ENCODE measurements at places on chromosomes 3 and 15.

DNA sequence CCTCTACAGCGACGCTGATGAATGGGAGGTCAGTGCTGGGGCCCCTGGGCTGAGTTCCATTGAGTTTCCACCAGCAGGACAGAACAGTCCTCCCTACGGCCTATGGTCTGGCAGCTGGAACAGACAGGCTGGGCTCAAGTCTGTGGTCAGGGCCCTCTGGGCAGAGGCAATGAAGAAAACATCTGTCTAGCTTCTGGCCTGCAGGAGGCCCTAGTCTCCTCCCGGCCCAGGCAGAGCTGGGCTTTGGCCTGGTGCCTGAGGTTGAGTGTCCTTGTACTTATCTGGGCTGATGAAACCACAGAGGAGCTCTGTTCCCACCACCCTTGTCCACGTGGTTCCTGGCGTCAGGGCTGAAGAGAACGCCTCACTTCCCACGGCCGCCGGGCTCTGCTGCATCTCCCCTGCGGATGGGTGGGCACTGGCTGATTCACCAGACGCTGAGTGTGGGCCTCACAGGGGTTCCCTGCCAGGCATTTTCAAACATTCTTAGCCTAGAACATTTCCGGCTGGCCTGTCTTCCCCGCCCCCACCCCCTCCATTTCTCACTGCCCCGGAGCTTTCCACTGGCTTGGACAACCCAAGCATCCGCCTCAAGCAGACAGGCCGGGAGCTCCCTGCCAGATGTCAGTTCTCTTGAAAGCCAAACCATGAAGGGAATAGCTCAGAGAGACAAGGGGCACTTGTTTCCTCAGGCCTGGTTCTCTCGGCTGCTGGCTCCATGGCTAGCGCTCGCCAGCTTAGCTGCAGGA, 20.3 kb downstream of the PPCDC start:
- DNase-seq, result peak; percentile 95

DNA sequence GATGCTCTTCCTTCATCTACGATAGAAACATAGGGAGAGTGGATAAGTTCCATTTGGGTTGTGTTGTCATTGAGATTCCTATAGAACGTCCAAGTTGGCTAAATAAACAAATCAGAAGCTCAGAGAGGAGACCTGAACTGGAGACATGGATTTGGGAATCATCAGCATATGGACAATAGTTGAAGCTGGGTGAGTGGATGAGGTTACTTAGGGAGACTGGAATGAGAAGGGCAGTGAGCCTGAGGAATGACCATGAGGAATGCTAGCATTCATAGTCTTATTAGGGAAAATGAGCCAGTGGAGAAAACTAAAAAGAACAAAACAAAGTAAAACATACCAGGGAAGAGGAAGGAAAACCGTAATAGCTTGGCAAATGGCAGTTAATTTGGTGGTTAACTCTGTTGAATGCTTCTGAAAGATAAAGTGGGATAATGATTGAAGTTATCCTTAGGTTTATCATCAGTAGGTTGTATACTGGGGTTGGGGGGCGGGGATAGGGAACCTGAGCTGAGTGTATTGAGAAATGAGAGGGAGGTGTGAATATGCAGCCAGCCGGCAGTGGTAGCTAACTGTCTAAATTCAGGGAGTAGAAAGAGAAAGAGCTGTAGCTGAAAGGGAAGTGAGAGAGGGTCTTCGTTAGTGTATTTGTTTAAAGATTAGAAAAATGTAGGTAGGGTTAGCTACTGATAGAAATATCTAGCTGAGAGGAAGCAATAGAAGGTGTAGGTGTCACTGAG, 74.6 kb downstream of the ARHGEF26 start:
- no peak for DNase-seq

GRCh38 chr15:37044915-37045648, 55.3 kb downstream of the MEIS2 start:
- no peak for DNase-seq

- no peak for DNase-seq
Measured at GRCh38 chr3:189099031-189099471, 72.7 kb upstream of the TPRG1 start.

DNA sequence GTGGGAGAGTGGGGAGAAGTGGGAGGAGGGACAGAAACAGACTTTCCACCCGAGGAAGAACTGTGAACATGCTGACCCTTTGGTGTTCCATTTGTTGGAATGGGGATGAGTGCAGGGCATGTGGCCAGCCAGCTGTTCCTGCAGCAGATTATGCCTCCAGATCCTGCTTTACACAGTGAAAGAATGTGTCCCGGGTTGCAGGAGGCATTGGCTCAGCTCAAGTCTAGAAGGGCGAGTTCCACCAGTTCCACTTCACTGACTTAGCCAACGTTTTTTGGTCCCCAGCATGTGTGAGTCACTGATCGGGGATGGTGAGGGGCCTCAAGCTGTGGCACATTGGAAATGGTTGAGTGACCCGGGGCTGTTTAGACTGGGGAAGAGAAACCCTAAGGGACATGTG, 307.0 kb upstream of the ROPN1 start:
- DNase-seq, result no peak

DNA sequence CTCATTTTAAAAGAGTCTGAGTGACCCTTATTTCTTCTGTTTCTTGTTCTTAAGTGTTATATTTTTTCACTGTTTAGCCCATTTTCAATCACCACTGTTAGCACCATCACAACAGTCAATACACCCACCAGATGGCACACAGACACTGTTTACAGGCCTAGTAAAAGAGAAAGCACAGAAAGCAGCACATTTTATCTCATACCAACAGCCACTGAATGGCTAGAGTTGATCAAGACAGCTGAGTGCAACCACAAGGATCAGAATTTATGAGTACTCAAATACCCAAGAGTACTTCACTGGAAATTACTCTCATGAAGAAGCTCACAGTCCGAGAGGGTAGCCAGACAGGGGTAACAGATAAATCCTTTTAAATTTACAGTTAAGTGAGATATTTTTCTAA, 127.0 kb downstream of the TFDP2 start:
- DNase-seq, result no peak

DNA sequence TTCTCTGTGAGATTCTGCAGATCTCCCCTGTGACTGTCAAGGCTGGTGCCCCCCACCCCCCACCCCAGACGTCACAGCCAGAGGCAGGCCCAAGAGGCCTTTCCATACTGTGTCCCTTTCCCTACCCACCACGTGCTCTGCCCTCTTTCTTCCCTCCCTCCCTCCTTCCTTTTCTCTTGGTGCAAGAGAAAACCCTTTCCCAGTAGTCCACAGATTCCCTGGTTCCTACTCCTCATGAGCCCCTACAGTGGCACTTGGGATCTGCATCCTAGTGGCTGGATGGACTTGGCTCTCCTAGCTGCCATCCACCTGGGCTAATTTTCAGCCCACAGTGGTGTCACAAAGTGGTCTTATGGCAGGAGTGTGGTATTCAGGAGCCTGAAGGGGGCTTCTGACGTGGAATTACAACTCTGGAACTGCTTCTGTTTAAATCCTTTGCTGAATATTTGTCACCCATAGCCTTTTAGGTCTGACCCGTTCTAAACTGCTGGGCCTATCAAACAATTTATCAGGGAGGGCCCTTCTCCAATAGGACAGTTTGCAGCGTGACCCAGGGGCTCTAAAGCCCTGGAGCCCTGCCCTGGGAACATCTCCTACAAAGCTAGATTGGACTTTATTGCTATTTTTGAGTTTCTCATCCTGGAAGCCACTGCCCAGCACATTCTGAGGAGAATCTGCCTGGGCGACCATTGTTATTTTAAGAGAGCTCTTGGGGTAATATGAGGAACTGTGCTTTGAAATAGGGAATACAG, 35.3 kb downstream of the KLF13 start:
- DNase-seq, result no peak

- no peak for DNase-seq
Measured at GRCh38 chr3:58008141-58009025, at the start of gene FLNB. TSS of gene FLNB (plus strand) at chr3:58008422. CDS start at chr3:58008565, 143 bp downstream.

DNA sequence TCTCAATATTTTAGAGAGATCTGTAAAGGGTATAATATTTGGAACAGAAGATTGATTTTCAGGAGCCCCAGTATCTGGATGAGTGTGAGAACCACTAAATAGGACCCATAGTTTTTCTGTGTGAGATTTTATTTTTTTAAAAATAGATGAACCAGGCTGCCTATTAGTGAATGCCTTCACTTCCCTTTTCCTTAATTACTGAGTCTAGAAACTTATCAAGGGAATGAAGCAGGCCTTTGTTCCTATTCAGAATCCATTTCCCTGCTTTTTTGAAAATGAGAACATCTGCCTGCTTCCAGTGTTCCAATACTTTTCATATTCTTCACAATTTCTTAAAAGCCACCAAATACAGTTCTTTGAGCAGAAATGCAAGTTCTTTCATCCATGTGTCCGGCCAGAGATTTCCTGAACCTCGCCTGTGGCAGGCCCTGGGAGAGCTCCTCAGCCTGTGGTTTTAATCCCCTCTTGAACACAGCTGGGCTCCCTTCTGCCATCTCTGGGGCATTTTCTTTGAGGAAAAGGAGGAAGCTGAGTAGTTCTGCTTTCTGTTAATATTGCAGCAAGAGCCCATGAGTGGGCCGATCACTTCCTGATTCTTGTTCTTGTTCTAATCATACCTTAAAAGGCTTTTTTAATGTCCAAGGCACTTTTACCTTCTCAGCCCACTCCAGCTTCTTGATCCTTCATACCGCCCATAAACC, 4.7 kb downstream of the EHD4 start:
- DNase-seq, result no peak

- no peak for DNase-seq
Measured at GRCh38 chr3:35486295-35486694, 153.0 kb upstream of the ARPP21 start.

DNA sequence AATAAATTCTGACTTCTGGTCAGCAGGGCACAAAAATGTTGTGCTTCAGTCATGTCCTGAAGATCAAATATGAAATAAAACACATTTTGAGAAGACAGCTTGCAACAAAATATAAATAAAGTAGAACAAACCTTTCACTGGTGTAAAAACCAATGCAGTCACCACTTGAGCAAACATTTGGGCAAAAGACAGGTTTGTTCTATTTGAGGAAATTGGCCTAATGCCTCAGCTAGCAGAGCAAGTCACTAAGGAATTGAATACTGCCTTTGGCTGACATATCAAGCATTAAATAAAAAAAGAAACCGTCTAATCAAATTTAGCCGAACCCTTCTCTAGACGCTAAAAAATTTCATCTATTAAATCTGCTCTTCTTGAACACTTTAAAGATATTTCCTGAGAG, 475.4 kb upstream of the CNTN3 start:
- DNase-seq, result no peak

- no peak for DNase-seq
Measured at GRCh38 chr15:63323798-63324563, 46.6 kb downstream of the APH1B start.

Measured in glomerular endothelial cell (primary cell).